ENCODE measurements at places on chromosomes 2 and 18.

- DNase-seq: no peak
Measured at GRCh38 chr2:119323459-119323858, 43.2 kb downstream of the C2orf76 start.

GRCh38 chr18:25283781-25284180, 68.2 kb downstream of the ZNF521 start:
- no peak for DNase-seq

DNA sequence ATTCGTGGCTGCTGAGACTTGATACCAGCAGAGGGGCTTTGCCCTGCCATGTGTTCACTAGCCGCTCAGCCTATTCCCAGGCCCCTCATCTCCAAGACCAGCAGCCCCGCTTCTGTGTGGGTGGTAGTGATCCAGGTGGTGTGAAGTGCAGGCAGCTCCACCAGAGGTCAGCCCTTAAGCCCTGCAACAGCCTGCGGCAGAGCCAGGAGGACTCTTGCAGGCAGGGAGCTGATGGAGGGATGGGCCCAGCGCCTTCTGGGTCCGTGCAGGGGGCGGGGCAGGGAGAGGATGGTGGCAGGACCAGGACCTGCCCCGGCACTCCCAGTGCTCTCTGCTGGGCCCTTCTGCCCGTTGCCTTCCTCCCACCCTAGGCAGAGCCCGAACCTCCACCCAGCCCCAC, 162.0 kb downstream of the SH3BP4 start:
- no peak for DNase-seq

GRCh38 chr2:112835536-112836162, 930 bp downstream of the IL1B start:
- DNase-seq: no peak

DNA sequence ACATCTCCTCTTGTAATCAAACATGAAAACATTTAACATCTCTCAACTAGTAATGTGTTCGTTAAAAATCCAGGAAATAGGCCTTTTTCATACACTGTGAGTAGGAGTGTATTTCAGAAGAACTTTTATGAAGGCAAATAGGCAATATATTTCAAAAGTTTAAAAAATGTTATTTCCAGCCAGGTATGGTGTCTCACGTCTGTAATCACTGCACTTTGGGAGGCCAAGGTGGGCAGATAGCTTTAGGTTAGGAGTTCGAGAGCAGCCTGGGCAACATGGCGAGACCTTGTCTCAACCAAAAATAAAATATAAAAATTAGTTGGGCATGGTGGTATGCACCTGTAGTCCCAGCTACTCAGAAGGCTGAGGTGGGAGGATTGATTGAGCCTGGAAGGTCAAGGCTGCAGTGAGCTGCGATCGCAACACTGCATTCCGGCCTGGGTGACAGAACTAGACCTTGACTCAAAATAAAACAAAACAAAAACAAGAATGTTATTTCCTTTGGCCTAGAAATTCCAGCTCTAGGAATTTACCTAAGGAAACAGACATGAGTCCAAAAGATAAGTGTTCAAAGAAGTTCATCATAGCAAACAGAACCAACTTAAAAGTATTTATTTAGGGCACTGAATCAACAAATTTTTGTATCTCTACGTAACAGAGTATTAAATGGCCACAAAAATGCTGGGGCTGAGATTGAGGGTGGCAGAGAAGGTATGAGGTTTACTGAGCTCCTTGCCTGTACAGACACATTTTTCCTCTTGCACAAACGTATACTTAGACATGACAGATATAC, 14.9 kb downstream of the RBKS start:
- no peak for DNase-seq

GRCh38 chr2:228575897-228576296, 394.4 kb upstream of the SPHKAP start:
- DNase-seq: no peak

- DNase-seq: no peak
Measured at GRCh38 chr2:26333293-26333692, 12.7 kb upstream of the SELENOI start.

- no peak for DNase-seq
Measured at GRCh38 chr2:149894226-149894625, 306.7 kb upstream of the MMADHC start.

DNA sequence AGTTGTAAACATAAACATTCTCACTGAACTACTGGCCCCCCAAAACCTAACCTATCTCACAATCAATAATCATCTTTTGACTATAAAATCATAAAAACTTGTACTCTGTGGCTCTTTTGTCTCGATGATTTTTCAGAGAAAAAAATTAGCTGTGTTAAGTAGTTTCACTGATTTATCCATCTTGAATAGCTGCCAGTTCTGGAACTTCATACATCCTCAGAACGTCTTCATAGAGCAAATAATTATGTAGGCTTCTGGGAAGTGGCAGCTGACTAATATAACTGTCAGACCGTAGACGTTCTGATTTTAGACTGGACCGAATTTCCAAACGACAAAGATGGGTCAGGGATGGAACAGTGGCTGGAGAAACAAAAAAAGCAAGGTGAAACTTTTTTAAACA, 97.3 kb upstream of the CHAC2 start:
- no peak for DNase-seq

GRCh38 chr2:15986644-15987043, 46.3 kb downstream of the MYCN start:
- DNase-seq: no peak

DNA sequence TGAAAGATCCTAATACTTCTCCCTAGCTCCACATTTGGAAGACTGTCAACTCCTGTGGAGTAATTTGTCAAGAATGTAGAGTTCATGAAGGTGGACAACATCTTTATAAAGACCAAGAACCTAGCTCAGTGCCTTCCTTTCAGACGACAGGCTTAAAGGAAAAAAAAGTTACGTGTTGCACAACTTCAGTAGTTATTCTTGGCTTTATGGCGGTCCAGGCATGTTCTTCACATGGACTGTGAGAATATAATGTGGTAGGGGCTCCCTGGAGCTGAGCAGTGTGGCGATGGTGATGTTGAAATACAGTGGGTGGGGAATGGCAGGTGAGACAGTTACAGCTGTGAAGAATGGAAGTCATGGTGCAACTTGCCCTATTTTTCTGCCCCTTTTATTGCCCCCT, 3.9 kb downstream of the TAF1B start:
- DNase-seq: no peak

DNA sequence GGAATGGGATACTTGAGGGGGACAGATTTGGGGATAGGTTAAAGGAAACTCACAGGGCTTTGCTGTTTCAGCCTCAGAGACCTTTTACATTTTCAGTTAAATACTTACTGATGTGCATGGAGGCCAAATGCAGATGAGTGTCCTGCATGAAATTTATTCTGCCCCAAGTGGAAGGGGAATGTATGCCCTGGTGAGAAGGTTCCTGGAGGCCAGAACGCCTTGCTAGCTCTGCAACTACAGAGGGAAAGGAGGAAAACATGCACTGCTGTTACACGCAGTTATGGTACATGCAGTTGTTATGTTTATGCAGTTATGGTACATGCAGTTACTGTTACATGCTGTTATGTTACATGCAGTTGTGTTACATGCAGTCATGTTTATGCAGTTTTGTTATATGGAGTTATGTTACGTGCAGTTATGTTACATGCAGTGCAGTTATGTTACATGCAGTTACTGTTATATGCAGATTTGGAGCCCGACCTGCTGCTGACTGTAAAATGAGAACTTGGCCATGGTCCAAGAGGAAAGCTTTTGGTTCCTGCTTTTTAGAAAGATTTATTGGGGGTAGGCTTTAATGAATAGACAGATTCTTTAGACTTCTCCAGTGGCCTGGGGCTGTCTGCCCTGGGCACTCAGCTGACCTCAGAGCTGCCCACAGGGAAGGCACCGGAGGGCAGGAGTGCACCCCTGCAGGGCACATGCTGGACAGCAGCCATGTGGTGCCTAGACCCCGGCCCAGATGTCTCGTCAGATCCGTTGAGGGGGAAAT, 84.1 kb downstream of the LDLRAD4 start:
- DNase-seq: no peak

DNA sequence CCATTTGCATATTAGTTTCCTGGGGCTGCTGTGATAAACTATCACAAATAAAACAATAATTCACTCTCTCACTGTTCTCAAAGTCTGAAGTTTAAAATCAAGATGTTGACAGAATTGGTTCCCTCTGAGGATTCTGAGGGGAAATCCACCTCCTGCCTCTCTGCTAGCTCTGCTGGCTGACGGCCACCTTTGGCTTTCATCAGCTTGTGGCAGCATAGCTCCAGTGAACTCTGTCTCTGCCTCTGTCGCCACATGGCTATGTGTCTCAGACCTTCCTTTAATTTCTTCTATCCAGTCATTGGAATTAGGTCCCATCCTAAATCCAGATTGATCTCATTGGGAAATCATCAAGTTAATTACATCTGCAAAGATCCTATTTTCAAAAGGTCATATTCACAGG, 38.9 kb upstream of the TRIM43 start:
- DNase-seq: no peak

GRCh38 chr2:80519121-80519643, 214.6 kb upstream of the LRRTM1 start:
- no peak for DNase-seq

- no peak for DNase-seq
Measured at GRCh38 chr2:202494300-202495229, 118.4 kb downstream of the BMPR2 start.

DNA sequence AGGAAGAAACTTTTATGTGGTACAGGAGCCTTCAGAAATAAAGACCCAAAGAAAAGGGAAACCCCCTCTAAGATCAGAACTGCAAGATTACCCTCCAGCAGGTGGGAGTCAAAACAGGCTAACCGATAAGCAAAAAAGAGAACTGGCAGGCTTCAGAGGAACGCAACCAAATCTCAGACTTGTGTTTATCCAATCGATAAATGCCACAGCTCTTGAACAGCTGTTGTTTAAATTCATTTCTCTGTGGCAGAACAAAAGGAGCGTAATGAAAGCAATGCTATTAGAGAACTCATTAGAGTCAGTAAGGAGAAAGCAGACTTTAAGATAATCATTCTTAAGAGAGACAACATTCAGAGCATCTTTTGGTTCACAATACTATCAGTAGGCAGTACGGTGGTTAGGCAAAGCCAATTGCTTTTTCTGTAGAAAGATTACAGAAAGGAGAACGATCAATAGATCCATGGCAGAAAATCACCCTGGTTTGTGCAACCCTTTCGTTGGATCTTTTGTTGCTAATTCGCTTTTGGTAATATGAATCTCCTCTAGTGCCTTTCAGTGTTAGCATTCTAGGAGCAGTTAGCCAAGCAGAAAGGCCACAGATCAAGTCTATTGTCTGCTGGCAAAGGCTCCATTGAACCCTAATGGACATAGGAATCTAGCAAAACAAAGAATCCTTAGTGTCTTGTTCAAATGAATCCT, 476.4 kb upstream of the CHST9 start:
- no peak for DNase-seq

DNA sequence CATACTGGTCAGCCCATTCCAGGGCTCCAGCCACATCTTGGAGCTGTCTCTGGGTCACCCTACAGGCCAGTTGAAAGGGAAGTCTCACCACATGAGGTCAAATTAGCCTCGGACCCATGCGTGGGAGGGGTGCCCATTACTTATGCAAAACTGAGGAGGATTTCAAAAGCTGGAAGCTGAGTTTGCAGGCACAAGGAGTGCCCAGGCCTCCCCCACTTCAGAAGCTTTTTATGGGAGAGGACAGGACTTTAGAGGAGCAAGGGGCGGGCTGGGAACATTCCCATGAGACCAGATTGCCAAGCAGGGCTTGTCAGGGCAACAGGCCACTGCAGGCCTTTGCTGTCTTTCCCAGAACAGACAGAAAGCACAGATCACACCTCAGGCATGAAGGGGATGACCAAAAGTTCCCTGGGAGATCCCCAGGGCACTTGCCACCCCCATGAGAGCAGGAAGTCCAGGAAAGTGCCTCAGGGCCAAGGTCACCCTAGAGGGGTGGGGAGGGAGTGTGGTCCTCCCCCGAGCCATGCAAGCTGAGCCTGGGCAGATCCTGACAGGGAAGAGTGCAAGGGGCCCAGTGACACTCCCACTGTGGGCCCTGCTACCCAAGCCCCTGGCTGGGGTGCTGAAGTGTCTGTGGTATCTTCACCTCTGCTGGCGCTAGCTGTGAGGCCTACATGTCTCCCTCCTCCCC, 267.7 kb downstream of the BCL11A start:
- no peak for DNase-seq

- no peak for DNase-seq
Measured at GRCh38 chr18:59054496-59055287, 85.0 kb upstream of the SEC11C start.

GRCh38 chr18:79695269-79695668, 15.7 kb downstream of the CTDP1 start:
- DNase-seq: no peak

DNA sequence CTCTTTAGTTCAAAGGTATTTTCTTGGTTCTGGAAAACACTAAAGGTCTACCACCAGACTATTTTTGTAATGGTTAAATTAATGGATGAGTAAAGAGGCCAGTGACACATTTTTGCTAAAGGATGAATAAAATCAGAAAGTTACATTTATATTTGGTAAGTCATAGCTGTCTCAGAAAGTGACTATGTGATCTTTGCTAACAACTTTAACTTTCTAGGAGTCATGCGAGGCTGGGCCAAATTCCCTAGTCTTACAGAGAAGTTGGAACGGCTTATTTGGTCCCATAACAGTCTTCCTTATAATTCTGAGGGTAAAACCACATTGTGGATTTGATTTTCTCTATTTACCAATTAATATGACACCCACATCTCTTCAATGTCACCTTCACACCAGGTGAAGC, 198.1 kb downstream of the PDE1A start:
- no peak for DNase-seq

DNA sequence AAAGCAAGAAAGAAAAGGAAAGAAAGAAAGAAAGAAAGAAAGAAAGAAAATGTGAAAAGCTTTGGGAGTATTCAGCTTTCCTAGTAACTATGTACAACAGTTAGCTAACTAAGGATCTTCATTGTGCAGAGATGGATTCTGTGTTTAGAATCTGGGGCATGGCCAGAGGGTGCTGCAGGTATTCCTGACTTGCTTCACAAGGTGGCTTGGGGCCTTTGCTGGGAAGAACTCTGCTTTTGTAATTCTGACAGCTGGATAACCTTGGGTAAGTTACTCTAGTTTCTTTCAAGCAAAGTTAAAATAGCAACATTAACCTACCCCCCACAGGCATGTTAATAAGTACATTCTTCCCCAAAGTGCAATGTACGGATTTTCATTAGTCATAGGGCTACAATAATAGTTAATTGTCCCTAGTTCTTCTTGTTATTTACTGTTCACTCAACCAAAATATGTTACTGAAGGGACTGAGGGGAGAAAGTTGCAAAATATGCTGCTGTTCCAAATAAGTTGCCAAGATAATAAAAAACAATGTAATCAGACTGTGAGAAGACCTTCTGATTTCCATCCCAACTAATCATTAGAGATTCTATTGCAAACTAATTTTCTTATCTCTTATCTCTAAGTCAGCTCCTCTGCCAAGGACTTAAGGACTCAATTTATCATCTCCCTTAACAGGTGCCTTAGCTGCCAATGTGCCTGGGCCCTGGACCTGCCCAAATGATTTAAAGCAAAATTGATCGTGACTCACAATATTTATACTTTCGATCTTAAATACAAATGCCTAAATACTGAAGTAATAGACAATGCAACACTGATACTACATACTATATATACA, 50.3 kb downstream of the SERPINB8 start:
- DNase-seq: no peak

- peak; percentile 64 for DNase-seq
Measured at GRCh38 chr2:178522950-178523595, 42.8 kb downstream of the PLEKHA3 start.
